ENCODE measurements at places on chromosomes 3 and 15. TPM values are rescaled to one million over a fixed set of nuclear protein-coding genes. Genes with fewer than 3 reads are reported as not detected.

Gene GRAMD1C
- total RNA-seq: 6.3 TPM

Gene NAALADL2
- 36.7 TPM for total RNA-seq

Gene IL17RE
- 25.5 TPM for total RNA-seq

Gene ATP2B2
- not detected for total RNA-seq

Gene EFCC1
- total RNA-seq: not detected

Gene PRSS50
- not detected for total RNA-seq

Gene RLBP1
- not detected for total RNA-seq

Gene STXBP5L
- total RNA-seq: not detected

Gene EOMES
- 0.73 TPM for total RNA-seq

Gene TMEM202
- not detected for total RNA-seq

Gene GOLGA6L7
- total RNA-seq: not detected

Gene THRB
- 15.5 TPM for total RNA-seq
